ENCODE measurements at places on chromosomes 6 and 20.

GRCh38 chr6:3878048-3878666, 29.0 kb downstream of the FAM50B start:
- DNase-seq = no peak

- DNase-seq = no peak
Measured at GRCh38 chr6:47047097-47047478, 5.0 kb upstream of the ADGRF1 start.

GRCh38 chr6:26104457-26105108, 17.4 kb downstream of the HFE start:
- DNase-seq = no peak

GRCh38 chr6:33602180-33602579, 18.9 kb upstream of the ITPR3 start:
- DNase-seq = no peak

DNA sequence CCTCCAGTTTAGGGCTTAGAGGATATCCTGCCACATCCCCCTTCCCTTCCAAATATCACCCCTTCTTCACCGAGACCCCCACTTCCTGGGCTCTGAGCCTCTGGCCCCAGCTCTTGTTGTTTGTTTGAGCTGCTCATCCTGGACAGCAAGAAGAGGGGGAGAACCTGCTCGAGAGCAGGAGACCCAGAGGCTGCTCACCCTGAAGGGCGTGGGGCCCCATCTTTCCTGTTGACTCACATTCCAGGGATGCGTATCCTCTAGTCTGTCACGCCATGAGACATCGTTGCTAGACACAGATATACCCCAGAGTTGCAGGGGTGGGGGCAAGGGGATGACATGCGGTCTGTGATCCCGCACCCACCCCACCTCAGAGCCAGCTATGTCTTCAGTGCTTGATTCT, 5.7 kb upstream of the TNXB start:
- no peak for DNase-seq

DNA sequence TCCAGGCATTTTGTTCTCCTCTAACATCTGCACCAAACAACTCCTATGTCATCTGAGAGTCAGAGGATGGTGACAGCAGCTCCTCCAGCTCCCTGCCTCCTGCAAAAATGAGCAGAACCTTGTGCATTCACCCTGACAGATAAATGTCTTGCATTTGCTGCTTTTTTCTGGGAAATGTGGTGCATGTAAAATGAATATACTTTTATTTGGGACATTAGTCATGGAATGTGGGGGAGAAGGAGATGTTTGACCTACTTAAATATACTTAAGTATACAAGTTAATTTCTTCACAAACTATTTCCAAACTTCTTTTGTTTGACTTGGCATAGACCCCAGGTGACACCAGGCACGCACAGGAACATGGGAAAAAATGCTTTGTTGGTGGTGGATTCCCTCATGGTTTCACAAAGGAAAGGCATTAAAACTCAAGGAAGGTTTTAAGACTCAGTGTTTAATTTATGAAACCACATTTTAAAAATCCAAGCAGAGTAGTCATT, 181.8 kb upstream of the MCHR2 start:
- no peak for DNase-seq

- DNase-seq = no peak
Measured at GRCh38 chr6:11413117-11413687, 124.3 kb upstream of the TMEM170B start.

DNA sequence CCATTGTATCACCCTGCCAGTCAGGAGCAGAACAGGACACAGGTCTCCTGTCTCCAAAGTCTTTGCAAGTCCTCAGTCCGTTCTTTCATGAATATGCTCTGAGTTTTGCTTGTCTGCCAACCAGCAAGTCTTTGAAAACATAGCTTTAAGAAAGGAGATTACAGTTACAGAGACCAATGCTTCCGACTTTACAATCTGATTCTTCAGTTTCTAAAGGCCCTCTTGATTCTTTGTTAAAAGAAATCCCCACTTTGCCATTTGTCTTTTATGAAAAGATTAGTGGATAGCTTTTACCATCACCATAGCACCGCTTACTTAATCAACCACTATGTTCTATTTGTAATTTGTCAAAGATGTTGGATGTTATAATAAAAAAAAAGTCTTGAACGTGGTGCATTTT, 562.8 kb upstream of the BTBD3 start:
- DNase-seq = no peak

DNA sequence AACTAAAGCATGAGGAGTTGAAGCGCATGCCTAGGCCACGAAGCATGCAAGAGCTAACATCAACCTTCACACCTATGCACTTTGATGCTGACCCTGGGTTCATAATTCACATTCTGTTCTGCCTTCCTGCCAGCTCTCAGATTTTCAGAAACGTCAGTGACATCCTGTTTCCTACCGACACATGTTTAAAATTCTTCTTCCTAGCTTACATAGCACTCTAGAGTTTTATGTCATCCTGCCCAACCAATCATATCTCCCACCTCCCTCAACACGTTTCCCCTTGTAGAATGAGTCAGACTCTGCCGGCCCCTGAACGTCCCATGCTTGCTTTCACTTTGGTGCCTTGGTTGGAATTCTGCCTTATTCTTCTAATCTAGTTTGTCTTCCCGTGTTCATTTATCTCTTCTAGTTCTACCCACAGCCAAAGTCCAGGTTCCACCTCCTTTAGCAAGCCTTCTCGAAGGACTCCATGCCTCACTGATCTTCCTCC, 97.2 kb upstream of the MAP7 start:
- no peak for DNase-seq

DNA sequence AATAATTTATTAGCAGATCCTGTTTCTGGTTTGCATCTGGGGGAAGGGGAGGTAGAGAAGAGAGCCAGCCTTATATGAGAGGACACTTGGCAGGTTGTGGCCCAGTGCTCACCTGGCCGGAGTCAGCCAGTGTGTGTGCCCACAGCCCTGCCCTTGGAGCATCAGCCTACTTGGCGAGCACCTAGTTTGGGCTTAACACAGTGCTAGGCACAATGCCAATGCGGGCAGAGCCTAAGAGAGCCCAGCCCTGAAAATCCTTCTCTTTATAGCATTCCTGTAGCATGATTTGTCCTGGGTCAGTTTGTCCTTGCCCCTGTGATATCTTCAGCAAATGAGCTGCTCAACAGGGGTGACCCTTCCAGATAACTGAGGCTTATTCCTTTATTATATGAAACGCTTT, 73.0 kb downstream of the SLX4IP start:
- DNase-seq = no peak

GRCh38 chr6:81708113-81708699, 44.3 kb downstream of the TENT5A start:
- no peak for DNase-seq

DNA sequence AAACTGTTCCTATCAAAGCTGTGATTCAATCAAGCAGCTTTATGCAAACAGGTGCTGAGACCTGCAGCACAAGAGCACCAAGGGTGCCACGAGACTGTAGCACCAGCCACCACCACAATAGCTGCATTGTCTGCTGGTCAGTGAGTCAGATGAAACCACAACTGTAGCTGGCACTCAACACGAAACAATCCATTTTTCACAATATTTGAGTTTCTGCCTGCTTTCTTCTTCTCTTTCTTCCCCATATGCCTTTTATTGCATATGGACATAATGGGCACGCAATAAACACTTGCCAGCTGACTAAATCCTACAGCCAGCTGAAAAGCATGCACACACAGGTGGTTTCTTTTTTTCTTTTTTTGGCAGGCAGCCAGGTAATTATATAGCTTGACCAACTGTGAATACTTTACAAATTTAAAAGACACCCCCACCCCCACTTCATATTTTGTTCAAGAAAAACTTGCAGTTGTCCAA, 16.6 kb downstream of the SLC2A12 start:
- peak; percentile 10 for DNase-seq

- no peak for DNase-seq
Measured at GRCh38 chr20:34022151-34022838, 28.6 kb downstream of the RALY start.

- no peak for DNase-seq
Measured at GRCh38 chr6:131023834-131024504, 39.1 kb downstream of the EPB41L2 start.

GRCh38 chr6:28634761-28635546, 109.3 kb downstream of the GPX5 start:
- no peak for DNase-seq
